ENCODE measurements at places on chromosomes 1 and 21.
A peak's percentile ranks its signal among the peaks of the same experiment; 100 is the strongest.

GRCh38 chr1:167582722-167583121 lies 29.2 kb upstream of the CREG1 start:
- no peak for DNase-seq

DNA sequence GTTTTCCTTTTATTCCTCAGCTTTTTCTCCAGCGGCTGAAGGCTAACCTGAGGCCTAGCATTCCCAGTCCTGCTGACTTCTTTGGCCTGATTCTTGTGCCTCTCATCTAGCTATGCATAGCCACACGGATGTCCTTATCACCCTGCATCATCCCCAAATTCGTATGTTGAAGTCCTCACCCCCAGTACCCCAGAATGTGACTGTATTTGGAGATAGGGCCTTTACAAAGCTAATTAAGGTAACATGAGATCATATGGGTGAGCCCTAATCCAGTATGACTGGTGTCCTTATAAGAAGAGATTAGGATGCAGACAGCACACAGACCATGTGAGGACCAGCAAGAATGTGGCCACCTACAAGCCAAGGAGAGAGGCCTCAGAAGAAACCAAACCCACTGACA lies 44.6 kb downstream of the CDCP2 start:
- DNase-seq, result no peak

DNA sequence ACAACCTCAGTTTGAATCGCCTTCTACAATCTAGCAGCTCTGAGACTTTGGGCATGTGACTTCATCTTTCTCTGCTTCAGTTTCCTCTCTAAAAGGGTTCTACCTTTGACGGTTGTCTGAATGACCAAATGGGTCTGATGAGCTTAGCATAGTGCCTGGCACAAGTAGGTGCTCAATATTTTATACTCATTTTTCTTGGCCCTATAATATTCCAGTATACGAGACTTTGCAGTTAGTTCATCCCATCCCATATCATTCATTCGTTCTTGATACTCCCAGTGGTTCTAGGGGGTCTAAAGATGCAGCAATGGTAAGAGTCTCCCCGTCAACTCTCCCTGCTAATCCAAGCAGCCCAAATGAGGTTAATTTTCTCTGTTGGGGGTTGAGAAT lies 67.6 kb downstream of the ALPL start:
- DNase-seq, result no peak

DNA sequence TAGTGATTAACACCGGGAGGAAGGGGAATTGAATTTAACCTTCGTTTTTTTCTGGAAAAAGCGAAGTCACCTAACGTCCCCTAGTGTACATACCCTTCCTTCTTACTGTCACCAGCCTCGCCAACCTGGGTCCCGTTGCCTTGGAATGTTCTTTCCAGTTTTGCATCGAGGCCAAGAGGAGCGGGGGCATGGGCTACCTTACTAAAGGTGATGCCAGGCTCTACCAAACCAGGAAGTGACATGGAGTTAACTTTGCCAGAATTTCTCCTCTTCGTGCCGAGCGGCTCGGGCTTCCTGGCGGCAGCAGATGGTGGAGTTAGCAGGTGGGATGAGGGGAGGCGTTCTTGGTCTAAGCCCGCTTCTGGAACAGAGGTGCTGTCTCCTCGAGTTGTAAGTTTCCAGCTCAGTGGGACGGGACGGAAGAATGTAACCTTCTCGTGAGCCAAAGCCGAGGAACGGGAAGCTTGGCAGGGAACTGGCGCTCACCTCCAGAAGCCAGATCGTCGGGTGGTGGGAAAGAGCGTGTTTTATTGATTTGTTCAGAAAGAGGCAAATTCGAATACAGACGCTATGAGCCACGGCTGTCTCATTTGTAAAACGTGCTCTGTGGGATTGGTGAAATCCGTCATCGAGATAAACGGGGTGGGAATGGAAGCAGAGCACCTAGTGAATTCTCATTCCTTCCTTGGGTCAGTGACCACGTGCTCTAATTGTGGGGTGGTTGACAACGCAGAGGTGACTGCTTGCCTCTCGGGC lies 486 bp downstream of the NIPAL3 start:
- no peak for DNase-seq

- DNase-seq, result no peak
Observed at GRCh38 chr1:39692152-39693074, 1.2 kb upstream of the HPCAL4 start.

GRCh38 chr1:54018635-54019034 lies 649 bp upstream of the LDLRAD1 start:
- DNase-seq, result no peak

DNA sequence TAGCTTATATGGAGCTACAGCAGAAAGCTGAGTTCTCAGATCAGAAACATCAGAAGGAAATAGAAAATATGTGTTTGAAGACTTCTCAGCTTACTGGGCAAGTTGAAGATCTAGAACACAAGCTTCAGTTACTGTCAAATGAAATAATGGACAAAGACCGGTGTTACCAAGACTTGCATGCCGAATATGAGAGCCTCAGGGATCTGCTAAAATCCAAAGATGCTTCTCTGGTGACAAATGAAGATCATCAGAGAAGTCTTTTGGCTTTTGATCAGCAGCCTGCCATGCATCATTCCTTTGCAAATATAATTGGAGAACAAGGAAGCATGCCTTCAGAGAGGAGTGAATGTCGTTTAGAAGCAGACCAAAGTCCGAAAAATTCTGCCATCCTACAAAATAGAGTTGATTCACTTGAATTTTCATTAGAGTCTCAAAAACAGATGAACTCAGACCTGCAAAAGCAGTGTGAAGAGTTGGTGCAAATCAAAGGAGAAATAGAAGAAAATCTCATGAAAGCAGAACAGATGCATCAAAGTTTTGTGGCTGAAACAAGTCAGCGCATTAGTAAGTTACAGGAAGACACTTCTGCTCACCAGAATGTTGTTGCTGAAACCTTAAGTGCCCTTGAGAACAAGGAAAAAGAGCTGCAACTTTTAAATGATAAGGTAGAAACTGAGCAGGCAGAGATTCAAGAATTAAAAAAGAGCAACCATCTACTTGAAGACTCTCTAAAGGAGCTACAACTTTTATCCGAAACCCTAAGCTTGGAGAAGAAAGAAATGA lies 37.6 kb downstream of the CENPF start:
- no peak for DNase-seq

DNA sequence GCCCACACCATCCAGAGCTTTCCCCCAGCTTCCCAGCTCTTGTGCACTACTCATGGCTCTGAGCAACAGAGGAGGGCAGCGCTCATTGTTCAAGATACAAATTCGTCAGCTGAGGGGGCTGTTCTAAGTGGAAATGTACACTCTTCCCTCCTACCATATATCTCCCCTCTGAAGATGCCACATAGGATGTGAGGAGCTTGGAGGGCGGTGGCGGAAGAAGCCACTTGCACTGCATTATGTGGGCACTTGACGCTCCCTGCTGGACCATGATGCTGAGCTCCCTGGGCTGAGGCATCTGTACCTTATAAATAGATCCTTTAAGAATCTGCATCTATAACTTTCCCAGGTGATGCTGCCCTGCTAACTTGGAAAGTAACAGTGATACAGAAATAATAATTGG lies 477.6 kb upstream of the DEPDC1 start:
- DNase-seq, result no peak

- peak; percentile 41 for DNase-seq
Observed at GRCh38 chr1:194043984-194044755, 857.8 kb upstream of the B3GALT2 start.

DNA sequence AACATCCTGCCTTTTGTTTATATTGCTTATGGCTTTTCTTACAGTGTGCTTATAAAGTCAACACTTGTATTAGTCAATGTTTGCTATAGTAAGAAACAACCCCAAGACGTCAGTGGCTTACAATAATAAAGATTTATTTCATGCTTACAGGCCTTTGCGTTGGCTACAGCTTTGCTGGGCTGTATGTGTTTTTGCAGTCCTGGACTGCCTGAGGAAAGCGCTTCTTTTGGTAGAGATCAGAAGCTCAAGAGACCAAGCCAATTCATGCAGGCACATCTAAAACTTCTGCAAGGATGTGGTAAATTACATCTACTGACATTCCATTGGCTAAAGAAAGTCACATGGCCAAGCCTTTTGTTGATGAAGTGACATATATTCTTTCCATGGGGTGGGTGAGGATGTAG lies 17.5 kb upstream of the PRKAA2 start:
- DNase-seq, result no peak

DNA sequence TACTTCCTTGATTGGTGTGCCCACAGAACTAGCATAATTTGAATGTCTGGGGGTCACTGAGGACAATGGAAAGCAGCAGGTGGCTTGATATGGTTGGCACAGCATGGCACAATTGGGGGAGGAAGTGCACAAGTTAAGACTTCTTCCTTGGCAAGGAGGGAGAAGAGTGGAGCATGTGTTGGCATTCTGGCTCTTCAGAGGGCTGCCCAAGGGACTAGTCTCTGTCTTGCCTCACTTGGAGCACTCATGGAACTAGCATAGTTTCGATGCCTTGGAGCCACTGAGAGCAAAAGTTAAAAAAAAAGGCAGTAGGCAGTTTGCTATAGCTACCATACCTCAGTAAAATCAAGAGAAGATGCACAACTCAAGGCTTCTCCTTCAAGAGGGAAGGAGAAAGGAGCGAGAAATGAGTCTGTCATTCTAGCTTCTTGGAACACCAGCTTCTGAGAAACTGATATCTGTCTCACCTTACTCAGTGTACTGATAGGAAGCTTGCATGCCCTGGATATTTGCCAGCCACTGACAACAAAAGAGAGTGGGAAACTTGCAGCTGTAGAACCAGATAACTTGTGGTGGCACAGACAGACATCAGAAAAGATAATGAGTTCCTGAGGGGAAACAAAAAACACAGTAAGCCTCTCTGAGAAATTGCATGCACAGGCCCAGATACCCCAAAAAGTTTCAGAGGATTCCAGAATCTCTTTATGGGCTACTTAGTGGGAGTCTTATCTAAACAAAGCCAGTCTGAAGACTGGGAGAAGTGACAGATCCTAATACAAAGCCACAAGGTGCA lies 207.5 kb upstream of the SAMSN1 start:
- DNase-seq, result no peak

GRCh38 chr1:41439234-41439633 lies 45.2 kb downstream of the EDN2 start:
- no peak for DNase-seq

DNA sequence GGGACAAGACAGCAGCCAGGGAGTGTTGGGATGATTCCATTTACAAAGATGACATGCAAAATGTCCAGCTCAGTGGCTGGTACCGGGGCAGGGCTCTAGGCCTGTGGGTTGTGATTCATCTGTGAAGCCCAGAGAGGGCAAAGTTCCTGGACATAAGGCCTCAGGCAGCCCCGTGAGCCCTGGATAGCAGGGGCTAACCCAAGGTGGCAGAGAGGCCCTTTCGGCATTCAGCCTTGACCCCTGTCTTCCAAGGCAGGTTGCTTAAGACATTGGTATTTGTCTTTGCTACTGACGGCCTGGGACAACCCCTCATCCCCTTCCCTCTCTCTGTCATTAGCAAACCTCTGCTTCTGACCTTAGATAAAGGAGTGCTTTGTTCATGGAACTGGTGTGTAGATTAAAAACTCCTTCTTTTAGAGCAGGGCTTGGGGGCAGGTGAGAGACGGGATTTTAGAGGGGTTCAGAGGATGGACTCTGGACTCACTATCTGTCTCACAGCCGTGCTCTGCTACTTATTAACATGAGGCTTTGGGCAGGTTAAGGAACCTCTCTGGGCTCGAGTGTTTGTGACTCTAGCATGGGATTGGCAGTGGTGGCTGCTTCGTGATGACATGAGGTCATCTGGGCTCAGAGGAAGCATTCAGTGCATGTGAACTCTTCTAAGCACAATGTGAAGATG lies 36.3 kb downstream of the TMEM51 start:
- DNase-seq, result no peak

DNA sequence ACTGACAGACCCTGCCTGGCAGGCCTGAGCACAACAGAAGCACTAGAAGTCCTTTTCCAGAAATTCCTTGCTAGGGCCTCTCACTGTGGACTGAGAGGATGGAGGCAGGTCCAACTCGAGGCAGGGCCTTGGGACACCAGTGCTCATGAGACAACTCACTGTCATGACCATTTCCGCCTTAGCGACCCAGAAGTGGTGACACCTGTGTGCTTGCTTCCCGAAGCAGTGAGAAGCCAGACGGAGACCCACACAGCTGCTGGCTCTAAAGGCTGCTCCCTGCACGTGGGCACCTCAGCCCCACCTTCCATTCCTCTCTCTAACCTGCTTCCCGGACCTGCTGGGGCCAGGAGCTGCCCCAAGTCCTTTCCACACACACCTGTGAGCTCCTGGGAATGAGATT lies 33.0 kb downstream of the KCNC4 start:
- no peak for DNase-seq

DNA sequence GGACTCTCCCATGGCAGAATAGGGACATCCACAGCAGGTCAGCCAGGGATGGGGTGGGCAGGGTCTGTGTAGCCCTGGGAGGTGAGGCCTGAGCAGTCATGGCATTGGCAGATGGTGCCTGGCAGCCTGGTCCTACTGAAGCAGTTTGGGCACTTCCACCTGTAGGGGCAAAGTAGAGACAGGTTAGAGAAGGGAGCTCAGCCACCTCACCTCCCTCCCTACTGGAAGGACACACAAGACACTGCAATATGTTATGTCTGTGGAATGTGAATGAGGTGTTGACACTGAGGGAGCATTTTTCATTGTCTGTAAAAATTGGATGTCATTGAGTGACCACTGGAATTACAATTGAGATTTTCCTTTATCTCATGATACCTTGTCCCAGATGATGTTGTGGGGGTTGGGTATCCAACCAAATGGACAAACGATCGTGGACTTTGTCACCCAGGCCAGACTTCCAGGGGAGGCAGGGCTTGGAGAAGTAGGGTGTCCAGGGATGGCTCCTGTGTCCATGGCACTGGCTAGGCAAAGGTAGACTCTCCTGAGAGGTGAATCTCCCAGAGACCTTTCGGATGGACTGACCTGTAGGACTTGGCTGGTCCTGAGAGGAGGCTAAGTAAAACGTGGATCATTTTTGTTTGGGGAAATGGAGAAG lies 9.7 kb downstream of the SHISA4 start:
- no peak for DNase-seq

DNA sequence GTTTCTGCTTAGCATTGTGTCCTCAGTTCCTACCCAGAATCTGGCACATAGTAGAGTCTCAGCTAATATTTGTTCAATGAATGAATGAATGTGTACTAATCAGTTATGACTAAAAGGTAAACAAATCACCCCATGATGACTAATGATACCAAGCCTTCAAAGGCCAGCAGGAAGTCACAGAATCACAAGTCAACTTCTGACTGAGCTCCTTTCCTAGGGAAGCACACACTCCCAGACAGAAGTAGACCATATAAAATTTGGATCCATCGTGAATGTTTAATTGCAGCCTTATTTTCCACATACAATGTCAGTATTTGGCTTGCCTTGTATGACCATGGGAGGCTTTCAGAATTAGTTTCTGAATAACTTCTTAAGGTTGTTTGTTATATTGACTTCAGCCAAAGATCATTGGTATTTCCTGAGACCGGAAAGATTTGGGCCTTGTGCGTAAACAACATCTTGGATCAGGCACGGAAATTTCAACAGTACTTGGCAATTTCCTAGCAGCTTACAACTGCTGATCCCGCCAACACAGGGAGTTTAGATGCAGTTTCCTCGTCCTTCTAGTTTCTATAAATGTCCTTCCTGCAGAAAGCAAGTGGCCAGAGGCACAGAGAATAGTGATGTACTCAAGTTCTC lies 185.9 kb upstream of the ATP1B1 start:
- DNase-seq, result no peak
